ENCODE measurements at places on chromosomes 3 and 15.

DNA sequence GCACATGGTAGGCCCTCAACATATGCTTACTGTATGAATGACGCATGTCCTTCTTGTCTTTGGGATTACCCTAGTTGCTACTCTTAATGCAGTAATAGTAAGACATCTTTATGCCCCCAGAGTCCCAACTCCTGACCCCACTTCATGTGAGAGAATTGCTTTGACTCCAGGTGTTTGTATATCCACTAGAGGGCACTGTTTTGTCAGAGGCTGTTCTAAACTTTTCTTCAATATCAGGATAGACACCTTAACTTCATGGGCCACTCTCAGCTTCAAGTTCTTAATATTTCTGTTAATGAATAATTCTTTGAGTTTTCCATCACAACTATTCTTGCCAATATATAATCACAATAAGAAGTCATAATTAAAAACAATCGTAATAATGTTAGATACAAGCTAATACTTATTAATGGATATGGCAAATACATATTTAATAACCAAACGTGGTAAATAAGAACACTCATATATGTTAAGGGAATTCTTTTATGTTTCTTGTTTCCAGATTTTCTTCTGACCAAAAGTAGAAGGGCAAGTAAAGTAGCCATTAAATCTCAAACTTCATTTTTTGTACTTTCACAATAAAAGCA is 337.2 kb upstream of the DNAJC19 start:
- DNase-seq: no peak

DNA sequence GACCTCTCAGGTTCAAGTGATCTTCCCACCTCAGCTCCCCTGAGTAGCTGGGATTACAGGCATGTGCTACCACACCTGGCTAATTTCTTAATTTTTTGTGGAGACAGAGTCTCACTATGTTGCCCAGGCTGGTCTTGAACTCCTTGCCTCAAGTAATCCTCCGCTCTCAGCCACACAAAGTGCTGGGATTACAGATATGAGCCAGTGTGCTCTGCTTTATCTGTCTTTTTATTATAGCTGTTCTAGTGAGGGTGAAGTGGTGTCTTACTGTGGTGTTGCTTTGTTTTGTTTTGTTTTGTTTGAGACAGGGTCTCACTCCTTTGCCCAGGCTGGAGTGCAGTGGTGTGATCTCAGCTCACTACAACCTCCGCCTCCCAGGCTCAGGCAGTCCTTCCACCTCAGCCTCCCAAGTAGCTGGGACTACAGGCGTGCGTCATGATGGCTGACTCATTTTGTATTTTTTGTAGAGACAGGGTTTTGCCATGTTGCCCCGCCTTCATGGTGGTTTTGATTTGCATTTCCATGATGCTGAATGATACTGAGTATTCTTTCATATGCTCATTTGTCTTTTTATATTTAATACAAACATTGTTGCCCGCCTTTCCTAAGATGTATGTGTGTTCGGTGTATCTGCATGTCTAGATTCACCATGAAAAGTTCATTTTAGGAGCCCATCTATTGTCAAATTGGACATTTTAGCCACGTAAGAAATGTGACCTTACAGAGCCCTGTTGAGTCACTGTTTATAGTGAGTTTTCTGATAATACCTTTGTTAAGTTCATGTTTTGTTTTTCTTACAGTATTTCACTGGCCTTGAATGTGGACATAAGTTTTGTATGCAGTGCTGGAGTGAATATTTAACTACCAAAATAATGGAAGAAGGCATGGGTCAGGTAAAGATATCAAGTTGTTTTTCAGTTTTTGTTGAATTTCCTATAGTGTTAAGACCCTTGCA is 80.6 kb downstream of the ARIH1 start:
- no peak for DNase-seq

GRCh38 chr3:107745354-107745753 is 222.6 kb downstream of the BBX start:
- DNase-seq: no peak

DNA sequence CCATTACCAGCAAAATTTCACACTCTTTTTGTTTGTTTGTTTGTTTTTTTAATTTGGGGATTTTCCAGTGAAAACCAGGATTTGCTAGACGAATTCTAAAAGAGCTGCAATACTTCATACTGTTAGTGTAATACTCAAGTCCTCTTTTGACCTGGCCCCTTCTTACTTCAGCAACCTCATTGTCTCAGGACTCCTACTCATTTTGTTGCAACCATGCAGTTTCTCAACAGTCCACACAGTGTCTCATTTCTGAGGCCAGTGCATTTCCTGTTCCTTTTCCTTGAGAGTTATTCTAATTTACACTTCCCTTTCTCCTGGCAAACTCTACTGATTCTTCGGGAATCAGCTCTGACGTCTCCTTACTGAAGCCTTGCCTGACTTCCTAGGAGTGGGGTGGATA is 35.6 kb downstream of the NSUN3 start:
- DNase-seq: no peak

GRCh38 chr3:1207904-1208303 is 115.1 kb downstream of the CNTN6 start:
- DNase-seq: no peak
